ENCODE measurements at places on chromosomes 5 and 9.

DNA sequence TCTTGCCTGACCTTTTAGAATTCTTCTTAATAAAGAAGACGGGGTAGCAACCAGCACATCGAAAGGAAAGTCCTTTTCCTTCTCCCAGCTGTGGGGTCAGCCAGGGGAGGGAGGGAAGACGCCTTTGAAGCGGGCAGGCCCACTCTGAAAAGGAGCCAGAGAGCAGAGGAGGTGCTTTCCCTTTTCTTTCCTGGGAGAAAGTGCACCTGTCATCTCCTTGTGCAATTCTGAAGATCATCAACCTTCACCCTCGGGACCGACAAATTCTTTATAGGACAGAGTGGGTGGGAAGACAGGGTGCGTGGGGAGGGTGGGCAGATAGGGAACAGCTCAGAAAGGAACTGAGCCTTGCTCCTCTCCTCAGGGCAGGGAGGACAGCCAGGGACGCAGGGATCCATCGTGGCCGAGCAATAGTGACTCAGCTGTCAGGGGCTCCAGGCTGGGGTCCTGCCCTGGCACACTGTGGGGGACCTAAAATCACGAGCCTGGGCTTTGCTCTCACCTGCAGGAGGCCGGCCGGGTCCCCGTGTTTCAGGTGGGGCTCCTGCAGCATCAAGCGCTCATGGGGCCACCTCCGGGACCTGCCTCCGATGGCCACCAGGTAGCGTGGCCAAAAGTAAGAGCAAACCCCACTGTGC lies 141.0 kb downstream of the OLFM1 start:
- DNase-seq = no peak

DNA sequence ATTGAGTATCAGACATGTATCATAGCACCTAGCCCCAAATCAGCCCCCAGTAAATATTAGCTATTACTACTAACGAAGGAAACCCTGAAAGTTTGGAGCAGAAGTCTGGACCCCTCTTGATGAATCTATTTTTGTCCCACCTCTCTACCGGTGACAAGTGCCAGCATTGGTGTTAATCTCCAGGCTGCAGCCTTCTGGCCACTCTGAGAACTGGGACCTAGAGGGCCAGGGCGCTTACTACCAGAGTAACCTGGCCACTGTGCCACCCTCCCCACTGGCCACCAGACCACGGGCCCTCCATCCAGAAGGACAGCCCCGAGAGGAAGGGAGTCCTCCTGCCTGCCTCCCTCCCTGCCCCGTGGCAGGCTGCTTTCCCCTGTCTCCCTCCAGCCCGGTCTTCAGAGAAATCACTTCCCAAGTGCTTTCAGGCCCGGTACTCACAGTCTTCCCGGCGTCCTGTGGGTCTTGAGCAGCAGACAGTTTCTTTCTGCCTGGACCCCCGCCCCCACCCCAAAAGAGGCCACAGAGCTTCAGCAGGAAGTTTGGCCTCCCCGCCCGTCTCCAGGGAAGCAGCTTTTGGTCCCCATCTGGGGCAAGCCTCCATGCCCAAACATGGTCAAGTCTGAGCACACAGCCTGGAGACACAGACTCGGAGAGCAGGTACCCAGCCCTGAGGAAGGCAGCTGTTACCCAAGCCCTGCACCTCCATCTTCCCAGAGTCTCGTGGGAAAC lies at the start of gene KCNMB1:
Gene KCNMB1 (minus strand): TSS at position 550 of the 732 bp plus-strand sequence. CDS start 3,920 bp downstream, outside the sequence.
- no peak for DNase-seq

DNA sequence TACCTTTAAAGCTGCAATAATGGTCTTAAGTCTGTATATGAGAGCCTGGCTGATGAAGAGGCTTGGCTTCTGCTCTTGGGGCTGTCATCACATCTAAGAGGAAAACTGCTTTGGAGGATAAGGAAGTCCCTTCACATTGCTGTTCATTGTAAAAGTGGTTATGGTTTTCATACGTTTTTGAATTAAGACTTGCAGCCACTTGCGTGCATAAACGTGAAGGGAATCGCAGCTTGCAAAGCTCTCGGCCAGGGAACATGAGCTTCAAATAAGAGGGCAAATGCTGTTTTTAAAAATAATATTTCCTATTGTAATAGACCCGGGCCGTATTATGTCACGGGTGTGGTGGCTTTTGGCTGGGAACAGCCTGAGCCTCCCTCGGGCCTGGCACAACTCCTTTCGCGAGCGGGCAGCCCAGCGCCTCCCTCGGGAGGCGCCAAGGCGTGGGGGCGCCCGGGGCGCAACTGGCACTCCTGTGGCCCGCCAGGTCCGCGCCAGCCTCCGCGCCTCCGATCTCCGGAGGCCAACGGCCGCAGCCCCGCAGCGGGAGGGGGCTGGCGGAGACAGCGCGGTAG lies 538 bp upstream of the ARHGEF28 start:
- peak; percentile 48 for DNase-seq

GRCh38 chr5:75189353-75189752 lies 47.3 kb downstream of the ANKRD31 start:
- no peak for DNase-seq

DNA sequence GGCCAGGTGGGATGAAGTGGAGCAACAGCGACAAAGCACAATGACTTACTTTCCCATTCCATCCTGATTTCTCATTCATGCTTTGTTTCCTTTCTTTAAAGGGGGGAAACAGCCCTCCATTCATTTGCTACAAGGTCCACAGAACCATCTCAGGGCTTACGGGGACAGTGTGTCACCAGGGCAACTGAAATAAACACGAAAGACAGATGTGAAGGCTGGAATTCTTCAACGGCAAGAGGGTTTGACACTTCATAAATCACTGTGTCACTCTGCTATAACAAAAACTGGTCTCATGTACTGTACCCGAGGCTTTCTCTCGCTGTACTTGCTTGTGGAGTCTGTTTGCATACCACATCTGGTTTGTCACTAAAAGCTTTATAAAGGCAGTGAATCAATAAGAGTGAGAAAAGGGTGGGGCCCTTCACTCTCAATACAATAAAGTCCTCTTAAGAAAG lies 150.8 kb downstream of the EFNA5 start:
- no peak for DNase-seq

GRCh38 chr9:128419061-128419925 lies 1.4 kb upstream of the CERCAM start:
- DNase-seq = peak; percentile 68

DNA sequence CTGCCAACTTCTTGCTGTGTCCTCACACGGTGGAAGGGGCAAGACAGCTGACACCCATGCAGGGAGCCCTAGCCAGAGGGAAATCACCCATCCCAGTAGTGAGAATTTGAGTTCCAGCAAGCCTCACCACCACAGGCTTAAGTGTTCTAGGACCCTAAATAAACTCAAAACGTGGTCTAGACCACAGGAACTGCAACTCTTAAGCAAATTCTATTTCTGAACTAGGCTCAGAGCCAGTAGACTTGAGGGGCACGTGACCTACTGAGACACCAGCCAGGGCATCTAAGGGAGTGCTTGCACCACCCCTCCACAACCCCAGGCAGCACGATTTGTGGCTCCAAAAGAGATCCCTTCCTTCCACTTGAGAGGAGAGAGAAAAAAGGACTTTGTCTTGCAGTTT lies 96.0 kb upstream of the PHF24 start:
- no peak for DNase-seq

DNA sequence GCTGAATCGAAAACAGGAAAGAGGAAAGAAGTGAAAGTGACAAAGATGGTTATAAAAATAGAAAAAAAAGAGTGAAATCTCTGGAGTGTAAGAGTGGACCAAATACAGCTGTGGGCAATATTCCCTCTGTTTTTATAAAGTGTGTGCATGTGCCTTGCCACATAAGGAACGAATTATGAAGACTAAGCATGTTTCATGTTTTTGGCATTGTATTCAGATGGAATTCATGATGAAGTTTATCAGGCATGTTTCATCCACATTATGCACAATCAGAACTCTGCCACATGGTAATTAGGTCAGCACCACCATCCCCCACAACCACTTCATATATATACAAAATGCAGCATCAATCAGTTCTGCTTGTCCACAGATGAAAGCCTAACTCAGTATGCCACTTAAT lies 348.0 kb downstream of the ZNF608 start:
- no peak for DNase-seq

DNA sequence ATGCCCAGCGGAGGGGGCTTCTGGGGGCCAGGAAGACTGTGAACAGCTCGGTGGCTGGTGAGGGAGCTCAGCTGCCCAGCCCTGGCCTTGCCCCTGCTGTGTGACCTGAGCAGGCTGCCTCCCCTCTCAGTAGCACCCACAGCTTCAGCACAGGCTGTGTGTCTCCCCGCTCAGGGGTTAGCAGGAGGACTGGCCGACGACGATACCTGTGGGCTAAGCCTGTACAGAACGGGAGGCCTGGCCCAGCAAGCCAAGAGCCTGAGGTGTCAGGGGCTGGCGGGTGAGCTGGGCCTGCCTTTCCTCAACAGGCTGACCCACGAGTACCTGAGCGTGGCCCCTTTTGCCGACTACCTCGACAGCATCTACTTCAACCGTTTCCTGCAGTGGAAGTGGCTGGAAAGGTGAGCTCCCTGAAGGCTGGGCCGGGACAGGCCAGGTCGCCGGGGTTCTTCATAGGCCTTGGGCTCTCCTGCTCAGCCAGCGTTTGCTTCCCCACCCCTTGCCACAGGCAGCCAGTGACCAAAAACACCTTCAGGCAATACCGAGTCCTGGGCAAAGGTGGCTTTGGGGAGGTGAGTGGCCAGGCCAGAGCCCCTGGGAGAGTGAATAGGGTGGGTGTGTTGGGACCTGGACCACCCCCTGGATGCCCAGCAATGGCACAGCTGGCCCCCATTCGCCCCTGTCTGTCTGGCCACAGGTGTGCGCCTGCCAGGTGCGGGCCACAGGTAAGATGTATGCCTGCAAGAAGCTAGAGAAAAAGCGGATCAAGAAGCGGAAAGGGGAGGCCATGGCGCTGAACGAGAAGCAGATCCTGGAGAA lies 6.6 kb downstream of the GRK6 start:
- DNase-seq = no peak

DNA sequence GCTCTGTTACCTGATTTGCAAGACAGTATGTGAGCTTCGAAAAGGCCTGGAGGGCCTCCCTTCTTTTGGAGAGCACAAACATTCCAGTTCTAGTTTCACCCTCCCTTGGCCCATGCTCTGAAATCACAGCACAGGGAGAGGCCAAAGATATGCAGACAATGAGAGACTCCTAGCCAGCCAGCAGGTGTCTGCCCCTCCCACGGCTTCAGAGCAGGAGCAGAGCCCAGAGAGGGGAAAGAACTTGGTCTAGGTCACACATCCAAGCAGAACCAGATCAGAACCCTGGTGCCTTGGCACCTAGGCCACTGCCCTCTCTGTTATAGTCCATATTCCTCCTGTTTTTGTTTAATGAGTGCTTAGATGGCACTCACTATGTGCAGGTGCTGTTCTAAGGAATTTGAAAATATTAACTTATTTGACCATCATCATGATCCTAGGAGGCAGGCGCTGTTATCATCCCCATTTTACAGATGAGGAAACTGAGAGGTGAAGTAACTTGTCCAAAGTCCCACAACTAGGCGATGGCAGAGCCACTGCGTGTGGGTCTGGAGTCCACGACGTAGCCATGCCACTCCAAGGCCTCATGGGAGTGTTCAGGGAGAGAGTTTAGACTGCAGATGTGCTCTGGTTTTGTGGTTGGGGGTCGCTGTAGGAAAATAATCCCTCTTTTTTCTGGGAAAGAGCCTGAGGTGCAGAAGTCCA lies 27.2 kb downstream of the TMOD1 start:
- no peak for DNase-seq

- no peak for DNase-seq
Observed at GRCh38 chr5:116856271-116856670, 281.6 kb upstream of the SEMA6A start.

- DNase-seq = no peak
Observed at GRCh38 chr9:3513265-3513818, 12.5 kb downstream of the RFX3 start.

DNA sequence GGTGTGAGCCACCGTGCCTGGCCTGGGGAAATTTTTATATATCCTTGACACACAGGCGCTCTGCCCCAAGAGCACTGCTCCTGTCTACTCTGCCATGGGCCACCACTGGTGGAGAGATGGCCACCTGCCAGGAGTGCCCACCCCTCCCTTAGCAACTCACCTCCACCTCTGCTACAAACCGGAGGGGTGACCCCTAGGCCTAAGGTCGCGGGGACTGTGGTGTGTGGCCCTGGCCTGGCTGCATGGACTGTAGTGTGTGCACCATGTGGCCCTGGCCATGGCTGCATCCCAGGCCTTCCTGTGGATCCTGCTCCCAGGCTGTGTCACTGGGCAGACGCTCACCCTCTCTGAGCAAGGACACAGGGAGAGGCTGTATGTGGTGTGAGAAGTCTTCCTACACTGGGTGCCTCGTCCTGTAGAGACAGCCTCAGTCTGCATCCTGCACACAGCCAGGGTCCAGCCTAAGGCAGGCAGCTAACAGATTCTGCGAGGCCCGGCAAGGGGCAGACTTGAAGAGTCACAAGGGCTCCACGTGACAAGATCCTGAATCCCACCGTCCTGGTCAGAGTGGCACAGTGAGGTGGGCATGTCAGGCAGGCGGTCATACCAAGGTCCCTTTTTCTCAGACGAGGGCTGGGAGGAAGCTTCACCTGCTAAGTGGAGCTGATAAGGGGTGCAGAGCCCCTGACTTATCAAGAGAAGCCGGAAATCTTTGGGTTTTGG lies 10.3 kb downstream of the NINJ1 start:
- DNase-seq = no peak

DNA sequence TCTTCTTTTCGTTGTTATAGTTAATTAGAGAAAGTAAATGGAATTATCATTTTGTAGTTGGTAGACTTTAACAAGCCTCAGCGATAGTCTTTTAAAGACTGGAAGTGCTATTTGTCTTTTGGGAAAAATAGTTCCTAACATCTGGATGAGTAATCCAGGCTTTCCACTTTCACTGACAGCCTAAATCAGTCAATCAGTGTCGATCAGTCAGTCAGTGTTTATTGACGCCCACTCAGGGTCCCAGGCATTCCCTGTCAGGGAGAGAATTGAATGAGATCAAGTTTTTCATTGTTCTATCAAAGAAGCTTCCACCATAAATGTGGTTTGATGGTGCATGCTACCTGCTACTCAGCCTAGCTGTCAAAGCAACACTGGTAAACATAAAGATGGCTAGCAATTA lies 2.6 kb downstream of the ABL1 start:
- no peak for DNase-seq

- no peak for DNase-seq
Observed at GRCh38 chr9:132585954-132586829, 3.8 kb downstream of the BARHL1 start.

- DNase-seq = no peak
Observed at GRCh38 chr5:176144508-176144907, 93.7 kb upstream of the SIMC1 start.

GRCh38 chr5:17096952-17097695 lies 120.3 kb upstream of the BASP1 start:
- DNase-seq = peak; percentile 19

GRCh38 chr5:59360130-59360555 lies 533.4 kb downstream of the PDE4D start:
- DNase-seq = peak; percentile 81

GRCh38 chr5:135332519-135333150 lies 66.4 kb downstream of the MACROH2A1 start:
- peak; percentile 85 for DNase-seq

- no peak for DNase-seq
Observed at GRCh38 chr9:21239911-21240310, at the start of gene IFNA14. Gene IFNA14, minus strand, starts transcription at chr9:21240005. Its CDS starts 70 bp downstream, at chr9:21239935.

GRCh38 chr9:75451505-75451904 lies 363.2 kb downstream of the OSTF1 start:
- DNase-seq = no peak

- no peak for DNase-seq
Observed at GRCh38 chr5:14593326-14594021, 11.9 kb downstream of the OTULINL start.

Data from choroid plexus epithelial cell (primary cell).